ENCODE measurements at places on chromosomes 16 and 17.

- no peak for DNase-seq
These were observed 70.4 kb downstream of the KSR1 start for GRCh38 chr17:27526604-27527002.

GRCh38 chr17:35227546-35227945, 15.3 kb upstream of the SLFN5 start:
- no peak for DNase-seq

- DNase-seq: no peak
These were observed 218.7 kb downstream of the GSG1L start for GRCh38 chr16:27844826-27845225.

DNA sequence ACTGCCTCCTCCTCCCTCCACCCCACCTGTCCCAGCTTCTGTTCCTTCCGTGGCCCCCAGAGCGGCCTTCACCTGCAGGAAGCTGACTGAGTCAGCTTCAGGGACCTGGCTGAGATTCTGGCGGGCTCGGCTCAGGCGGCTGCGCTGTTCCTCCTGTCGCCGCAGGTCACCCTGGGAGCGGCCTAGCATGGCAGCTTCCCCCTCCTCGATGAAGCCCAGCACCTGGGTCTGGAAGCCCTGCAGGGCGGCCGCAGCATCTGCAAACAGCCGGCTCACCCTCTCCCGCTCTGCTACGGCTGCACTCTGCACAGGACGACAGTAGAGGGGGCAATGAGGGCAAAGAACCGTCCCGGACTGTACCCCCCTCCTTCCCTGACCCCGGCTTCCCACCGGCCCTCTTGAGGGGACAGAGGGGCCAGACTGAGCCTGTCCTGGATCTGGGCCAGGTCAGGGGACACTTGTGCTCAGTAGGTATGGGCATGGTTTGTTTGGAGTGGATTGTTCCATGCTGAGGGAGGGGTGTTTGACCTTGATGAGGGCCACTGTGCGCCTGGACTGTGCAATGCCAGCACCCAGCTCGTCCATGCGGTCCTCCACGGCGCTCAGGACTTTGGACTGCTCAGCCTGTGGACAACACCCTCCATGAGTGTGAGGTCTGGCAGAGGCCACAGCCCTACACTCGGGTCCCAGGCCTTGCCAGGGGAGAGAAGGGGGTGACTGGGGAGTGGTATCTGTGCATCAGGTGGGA, 2.0 kb downstream of the TRIM47 start:
- DNase-seq: peak; percentile 91

- DNase-seq: no peak
These were observed 68.4 kb upstream of the NACA2 start for GRCh38 chr17:61659437-61659836.

- no peak for DNase-seq
These were observed 59.0 kb downstream of the ARHGAP17 start for GRCh38 chr16:24955975-24956731.

GRCh38 chr17:72982680-72983079, 109.8 kb downstream of the SLC39A11 start:
- no peak for DNase-seq

GRCh38 chr17:50440172-50440837, 14.3 kb downstream of the ACSF2 start:
- no peak for DNase-seq

DNA sequence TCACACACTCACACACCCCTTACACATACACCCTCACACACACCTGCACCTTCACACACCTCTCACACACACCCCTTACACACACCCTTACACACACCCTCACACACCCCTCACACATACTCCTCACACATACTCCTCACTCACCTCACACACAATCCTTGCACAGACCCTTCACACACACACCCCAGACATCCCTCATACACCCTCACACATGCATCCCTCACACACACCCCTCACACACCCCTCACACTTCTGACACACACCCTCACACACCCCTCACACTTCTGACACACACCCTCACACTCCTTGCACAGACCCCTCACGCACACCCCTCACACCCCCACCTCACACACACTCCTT, 23.9 kb downstream of the C17orf67 start:
- no peak for DNase-seq

DNA sequence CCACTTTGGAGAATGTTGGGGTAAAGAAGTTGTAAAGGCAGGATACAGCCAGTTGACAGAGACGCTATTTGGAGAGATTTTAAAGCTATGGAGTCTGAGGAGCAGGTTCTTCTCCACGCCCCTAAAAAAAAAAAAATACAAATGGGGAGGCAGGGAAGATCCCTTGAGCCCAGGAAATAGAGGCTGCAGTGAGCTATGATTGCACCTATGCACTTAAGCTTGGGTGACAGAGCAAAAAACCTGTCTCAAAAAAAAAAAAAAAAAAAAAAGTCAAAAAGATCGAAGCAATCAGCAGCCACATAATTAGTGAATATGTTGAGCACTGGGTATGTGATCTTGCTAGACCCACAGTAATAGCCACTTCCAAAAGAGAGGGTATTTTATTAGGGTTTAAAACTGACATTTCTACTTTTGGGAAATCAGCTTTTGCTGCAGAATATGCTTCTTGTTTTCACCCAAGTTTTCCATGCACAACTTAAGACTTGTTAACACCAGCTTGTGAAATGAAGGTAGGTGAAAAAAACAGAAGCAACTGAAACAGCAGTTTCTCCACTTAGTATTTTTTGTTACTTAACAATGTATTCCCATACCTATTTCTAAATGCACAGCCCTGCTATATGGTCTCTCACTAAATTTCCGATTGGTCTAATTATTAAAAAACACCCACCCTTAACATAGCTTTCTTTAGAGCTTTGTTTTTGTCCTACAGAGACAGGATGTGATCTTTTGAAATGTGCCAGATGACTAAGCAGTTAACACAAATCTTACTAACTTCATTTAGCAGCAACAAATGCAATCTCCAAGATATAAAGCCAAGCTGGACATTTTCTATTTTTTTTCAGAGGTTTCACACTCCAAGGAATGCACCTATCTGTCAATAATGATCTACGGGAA, 2.5 kb upstream of the ARL6IP1 start:
- DNase-seq: no peak

GRCh38 chr16:3131755-3132377, 3.0 kb upstream of the ZNF213 start:
- peak; percentile 75 for DNase-seq

- DNase-seq: no peak
These were observed 2.7 kb upstream of the FASN start for GRCh38 chr17:82100502-82101298.

DNA sequence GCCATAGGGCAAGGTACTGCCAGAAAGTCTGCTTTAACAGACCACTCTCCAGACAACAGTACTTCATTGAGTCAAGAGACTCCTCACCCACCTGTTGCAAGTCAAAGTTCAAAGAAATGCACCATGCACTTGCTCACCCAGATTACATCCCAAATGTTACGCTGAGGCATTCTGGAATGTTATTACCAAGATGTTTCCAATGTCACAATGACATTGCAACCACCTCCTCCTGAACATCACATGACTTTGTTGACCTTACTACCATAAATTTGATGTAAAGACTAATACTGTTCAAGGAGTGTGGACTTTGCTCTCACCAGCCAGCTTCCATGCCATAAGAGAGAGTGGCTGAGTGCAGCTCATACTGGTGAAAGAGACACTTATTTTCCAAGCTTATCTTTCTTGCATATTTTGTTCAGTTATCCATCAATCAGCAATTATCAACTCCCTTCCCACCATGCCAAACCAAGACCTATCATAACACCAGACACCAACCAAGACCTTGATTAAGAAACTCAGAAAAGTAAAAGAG, 58.5 kb upstream of the BCAR1 start:
- no peak for DNase-seq

DNA sequence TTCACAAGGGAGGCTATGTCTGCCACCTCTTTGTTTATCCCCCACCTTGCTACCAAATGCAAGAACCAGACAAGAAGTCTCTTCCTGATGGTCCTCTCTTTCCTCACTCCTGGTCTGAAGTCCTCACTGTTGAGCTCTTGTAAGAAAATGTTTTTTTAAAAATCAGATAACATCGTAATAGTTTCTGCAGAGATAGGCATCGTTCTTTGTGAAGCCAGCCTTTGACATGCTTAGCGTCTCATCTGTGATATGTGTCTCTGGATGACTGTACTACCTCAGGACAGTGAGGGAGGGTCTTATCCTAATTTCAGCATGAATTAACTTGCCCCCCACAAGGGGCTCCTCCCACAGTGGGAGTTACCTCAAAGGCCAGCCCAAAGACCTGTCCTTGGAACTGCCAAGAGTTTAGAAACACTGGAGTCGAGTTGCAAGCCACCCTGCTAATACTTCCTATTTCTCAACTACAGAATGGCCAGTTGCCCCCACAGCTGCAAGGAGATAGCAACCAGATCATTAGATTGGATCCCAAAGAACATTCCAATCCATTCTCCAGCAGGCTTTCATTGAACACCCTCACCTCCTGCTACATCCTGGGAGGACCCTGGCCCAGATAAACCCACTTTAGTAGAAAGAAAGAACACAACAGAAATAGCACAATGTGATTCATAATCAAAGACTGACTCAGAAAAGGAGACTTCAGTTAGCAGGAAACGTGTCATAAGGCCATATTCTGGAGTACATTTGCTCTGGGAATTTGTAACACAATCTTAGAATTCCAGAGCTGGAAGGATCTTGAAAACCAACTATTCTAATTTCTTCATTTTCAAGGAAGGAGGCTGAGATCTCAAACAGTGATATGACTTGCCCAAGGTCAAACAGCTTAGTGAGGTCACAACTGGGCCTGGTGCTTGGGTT, 151.0 kb downstream of the IRX3 start:
- no peak for DNase-seq

GRCh38 chr16:47377154-47377553, 83.7 kb downstream of the ITFG1 start:
- no peak for DNase-seq

GRCh38 chr17:5703736-5704135, 119.4 kb upstream of the NLRP1 start:
- DNase-seq: no peak

- DNase-seq: no peak
These were observed 12.1 kb upstream of the ALDOA start for GRCh38 chr16:30053376-30054015.

- DNase-seq: no peak
These were observed 47.7 kb downstream of the VAC14 start for GRCh38 chr16:70753228-70753627.

DNA sequence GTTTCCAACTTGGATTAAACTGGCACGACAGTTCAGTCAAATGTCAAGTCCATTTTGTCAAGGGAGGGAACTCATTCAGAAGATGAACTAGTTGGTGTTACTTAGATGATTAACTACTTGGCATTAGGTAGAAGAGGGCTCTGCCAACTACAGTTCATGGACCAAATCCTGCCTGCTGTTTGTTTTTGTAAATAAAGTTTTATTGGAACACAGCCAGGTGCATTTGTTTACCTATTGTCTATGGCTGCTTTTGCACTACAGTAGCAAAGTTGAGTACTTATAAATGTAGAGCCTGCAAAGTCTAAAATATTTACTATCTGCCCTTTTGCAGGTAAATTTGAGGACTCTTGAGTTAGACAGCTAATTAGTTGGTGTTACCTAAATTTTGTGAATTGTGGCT, 410.0 kb downstream of the MAF start:
- no peak for DNase-seq

GRCh38 chr17:7440834-7441195, 1.5 kb downstream of the FGF11 start:
- no peak for DNase-seq

DNA sequence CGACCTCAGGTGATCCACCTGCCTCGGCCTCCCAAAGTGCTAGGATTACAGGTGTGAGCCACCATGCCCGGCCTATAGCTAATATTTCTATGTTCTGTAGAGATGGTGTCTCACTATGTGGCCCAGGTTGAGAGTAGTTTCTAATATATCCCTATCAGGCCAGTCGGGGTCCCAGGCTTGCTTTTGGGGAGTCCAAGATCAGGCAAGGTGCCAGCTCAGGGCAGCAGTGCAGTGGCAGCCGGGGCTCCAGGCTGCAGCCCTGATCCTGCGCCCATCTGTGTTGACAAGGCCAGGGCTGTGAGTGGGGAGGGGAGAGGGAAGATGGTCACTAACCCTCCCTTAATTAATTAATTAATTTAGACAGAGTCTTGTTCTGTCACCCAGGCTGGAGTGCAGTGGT, 77.6 kb upstream of the CDC42EP4 start:
- no peak for DNase-seq

DNA sequence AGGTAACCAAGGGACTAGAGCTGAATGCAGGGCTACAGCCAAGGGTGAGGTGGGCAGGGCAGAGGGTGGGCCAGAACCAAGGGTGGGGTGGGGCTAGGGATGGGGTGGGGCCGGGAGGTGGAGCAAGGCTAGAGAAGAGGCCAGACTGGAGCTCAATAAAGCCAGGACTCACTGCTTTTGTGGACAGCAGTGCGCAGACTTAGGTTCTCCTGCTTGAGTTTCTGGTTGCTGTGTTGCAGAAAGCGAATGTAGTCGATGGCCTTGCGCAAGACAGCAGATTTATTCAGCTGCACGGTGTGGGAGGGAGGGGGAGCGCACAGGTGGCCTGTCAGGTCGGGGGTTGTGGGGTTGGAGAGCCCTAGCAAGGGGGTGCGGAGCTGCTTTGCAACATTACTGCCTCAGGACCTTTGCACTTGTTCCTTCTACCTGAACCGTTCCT, 18.7 kb downstream of the SREBF1 start:
- DNase-seq: peak; percentile 86

- DNase-seq: no peak
These were observed 103.3 kb downstream of the ABCA8 start for GRCh38 chr17:68851890-68852289.

- no peak for DNase-seq
These were observed 110.3 kb downstream of the C16orf95 start for GRCh38 chr16:87206646-87207451.

DNA sequence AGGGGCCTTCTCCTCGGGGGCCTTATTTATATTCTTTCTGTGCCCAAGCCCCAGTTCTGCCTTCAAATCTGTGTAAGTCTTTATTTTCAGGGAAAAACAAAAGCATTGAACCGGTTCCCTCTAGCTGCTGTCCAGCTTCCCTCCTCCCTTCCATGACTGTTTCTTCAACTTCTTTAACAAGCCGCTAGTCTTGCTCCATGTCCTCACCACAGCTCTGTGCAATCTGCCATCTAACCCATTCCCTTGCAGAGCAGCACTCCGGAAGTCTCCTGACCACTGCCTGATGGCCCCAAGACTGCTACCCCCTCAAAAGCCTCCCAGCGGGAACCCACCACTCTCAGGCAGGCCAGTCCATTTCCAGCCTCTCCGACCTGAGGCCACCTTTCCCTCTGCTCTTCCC, 16.9 kb downstream of the EMC8 start:
- no peak for DNase-seq

DNA sequence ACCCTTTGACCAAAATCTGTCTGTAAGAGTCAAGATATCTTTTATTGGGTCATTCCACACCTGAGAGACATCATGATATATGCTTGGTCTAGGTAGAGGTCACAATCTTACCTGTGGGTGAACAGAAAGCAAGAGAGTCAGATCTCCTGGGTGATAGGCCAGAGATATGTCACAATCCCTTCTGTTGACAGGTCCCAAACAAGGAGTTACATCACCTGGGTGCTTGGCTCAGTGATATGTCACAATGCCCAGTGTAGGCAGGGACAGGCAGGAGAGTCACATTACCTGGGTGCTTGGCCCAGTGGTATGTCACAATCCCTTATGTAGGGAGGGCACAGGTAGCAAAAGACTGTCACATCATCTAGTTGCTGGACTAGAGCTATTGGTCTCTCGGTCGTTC, 1991.2 kb downstream of the TP53TG3F start:
- no peak for DNase-seq

GRCh38 chr16:5383737-5384136, 286.1 kb upstream of the EEF2KMT start:
- no peak for DNase-seq
